CD4-positive, alpha-beta T cell treated with Interleukin-6 at 100 ng/mL for 8 hours (primary cell): ENCODE measurements at places on chromosomes 11 and 22.

- DNase-seq: no peak
These were observed 189.0 kb downstream of the DDX10 start for GRCh38 chr11:108853864-108854263.

DNA sequence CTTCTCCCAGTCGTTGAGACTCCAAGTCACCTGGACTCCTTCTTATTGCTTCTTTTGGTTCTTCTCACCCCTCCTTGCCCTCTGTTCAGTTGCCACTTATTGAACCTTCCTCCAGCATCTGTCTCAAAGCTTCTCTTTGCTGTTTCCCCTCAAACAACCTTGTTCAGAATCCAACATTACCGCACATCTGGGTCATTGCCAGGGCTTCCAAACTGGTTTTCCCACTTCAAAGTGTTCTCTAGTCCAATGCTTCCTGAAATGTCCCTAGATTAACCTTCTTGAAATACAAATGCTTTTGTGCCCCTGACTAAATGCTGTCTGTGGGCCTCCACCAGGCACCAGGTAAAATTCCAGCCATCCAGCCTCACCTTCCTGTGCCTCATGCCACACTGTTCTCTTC lies 100.8 kb upstream of the TTC12 start:
- DNase-seq: no peak

GRCh38 chr11:67372993-67373647 lies at the start of gene CLCF1:
Gene CLCF1 (minus strand): TSS chr11:67373598. CDS start chr11:67373539, 59 bp downstream.
- DNase-seq: no peak

DNA sequence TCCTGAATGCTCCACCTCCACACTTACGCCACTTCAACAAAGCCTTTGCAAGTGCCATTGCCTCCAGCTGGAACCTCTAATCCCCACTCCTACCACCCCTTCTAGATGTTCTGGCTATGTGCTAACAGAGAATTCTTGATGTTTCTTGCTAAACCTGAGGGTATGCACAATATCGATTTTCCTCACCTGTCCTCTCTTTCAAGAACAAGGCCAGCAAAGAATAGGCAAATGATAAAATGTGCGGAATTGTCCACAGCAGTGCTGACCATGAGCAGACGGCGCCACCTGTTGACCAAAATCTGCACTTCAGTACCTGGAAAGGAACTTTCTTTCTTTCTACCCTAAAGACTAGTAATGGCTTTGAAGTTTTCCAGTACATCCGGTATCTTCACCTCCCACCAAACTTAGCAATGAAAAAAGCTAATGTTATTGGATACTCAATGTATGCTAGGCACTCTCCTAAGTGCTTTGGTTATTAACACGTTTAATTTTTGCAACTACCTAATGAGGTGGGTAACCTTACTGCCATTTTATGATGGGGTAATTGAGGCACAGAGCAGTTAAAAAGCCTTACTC lies 3.4 kb downstream of the TIMM10 start:
- DNase-seq: peak; percentile 70

- DNase-seq: no peak
These were observed 271.2 kb upstream of the SYN3 start for GRCh38 chr22:33329398-33329797.

GRCh38 chr11:60261014-60261413 lies 18.1 kb upstream of the MS4A4E start:
- no peak for DNase-seq

GRCh38 chr11:123853038-123853437 lies 32.4 kb downstream of the TMEM225 start:
- DNase-seq: no peak

DNA sequence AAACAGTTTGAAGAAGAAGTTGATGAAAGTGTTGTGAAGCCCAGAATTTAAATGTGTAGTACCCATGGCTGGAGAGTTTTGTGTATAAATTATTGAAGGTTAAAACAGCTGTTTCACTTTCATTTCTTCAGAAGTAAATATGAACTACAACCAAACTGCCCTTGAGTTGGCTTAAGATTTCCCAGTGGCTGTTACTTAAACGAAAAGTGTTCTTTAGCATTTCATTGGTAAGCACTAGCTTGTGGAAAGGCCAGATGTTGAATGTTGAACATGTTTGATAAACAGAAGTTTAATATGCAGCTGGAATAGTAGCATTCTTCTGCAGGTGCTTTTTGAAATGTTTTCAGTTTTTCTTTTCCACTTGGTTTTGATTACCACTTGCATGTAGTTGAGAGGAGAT lies 83.2 kb upstream of the TNRC6B start:
- DNase-seq: no peak

- DNase-seq: peak; percentile 5
These were observed 63.6 kb downstream of the NFAM1 start for GRCh38 chr22:42368379-42369249.

DNA sequence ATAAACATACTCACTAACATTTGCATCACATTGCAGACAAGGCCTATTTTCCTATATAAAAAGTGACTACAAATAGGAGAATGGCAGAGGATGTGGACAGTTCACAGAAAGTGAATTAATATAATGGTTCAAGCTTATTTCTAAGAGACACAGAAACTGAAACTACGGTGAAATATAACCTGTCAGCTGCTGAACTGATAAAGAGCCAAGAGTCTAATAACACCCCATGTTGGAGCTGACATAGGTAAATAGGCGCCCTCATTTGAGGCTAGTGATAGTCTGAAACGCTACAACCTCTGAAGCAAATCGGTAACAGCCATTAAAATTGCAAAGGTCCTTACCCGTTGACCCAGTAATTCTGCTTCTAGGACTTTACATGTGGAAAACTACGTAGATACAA lies 14.0 kb downstream of the AP1B1 start:
- DNase-seq: no peak

DNA sequence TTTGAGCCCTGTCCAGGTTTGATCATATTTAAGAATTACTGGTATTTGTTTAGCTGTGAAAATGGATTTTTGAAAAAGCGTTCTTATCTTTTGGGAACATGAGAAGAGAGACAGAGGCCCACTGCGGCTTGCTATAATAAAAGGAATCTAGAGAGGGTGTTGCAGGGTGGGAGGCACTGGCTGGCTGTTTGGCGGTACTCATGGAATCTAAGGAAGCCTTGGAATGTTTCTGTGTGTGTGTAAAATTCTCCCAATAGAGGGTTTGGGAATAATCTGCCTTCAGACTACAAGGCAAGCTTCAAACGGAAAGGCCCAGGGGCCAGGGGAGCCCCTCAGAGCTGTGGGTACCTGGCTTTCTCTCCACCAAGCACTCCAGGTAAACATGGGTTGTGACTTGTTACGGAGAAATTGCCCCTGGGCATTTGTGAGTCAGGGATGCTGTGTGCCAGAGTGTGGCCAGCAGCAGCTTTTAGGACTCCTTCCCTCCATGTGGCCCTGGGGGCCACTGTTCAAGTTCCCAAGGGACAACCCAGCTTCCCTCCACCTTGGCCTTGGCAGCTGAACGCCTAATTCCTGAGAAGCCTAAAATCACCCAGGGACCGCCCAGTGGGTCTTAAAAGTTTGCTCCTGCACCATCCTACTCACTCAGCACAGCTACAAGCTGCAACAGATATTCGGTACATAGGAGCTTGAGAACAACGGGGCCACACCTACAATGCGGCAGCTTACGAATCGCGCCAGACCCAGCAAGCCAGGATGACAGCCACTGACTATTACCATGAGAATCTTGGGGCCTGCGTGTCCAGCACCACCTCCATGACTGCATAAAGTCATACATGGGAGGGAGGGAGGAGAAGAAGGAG lies 14.1 kb upstream of the SYT8 start:
- DNase-seq: no peak

DNA sequence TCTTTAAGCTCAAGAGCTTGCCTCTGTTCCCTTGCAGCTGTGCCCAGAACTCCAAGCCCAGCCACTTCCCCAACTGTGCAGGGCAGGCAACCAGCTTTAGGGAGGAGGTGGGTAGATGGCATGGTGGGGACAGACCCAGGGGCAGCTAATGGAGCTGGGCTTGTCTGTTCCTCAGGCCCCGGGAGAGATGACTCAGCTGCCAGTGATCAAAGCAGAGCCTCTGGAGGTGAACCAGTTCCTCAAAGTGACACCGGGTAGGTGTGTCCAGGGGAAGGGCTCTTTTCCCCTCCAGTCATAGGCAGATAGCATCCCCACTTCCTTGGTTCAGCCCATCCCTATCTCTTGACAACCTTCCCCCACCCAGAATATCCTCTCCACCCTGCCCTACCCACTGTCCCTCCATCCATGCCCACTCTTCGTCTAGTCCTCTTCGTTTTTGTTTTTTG lies 32.4 kb downstream of the CREB3L1 start:
- no peak for DNase-seq

DNA sequence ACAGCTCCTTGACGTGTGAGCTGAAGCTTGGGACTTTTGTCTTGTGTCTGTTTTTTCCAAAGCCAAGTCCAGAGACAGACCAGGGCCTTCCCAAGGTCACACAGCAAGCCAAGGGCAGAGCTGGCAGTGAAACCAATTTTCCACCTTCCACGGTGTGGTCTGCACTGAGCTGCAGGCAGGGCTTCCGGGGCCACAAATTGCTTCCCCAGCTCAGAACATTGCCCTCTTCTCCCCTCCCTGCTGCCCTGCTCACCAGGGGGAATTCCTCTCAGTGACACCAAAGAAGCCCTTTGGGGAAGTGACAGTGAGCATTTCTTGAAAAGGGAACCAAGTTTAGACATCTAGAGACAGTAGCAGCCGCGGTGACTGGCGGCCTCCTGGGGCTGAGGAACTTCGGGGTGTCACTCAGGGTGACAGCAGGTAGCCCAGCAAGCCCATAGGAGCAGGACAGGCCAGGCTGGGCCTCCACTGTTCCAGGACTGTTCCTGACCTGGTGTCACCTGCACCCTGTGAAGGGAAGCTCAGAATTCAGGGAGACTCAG lies 9.2 kb downstream of the FXYD2 start:
- DNase-seq: peak; percentile 79

- DNase-seq: peak; percentile 86
These were observed 14.6 kb upstream of the MIAT start for GRCh38 chr22:26642465-26643417.

DNA sequence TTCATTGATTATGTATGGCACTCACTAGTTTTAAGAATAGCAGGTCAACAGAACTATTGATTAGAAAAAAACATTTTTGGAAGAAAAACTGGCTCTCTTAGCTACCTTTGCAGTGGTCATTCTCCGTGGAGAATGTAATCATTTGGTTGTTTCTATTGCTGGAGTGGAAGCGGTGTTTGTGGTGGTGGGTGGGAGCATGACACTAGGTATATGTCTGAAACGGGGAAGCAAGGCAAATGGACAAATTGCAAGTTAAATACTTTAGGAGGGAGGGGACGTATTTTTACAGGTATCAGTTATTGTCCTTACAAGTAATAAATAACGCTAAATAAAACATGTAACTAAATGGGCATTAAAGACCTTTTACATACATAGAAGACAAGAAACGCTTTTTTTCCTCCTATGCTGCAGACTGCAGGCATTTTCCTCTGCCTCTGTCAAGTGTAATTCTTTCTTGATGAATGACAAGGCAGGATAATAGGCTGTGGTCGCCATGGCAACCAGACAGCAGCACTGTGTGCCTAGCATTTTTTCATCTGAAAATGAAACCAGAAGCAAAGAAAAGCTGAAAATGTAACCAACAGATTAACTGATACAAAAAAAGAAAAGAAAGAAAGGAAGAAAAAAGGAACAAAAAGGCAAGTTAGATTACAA lies 46.2 kb downstream of the BLID start:
- no peak for DNase-seq

DNA sequence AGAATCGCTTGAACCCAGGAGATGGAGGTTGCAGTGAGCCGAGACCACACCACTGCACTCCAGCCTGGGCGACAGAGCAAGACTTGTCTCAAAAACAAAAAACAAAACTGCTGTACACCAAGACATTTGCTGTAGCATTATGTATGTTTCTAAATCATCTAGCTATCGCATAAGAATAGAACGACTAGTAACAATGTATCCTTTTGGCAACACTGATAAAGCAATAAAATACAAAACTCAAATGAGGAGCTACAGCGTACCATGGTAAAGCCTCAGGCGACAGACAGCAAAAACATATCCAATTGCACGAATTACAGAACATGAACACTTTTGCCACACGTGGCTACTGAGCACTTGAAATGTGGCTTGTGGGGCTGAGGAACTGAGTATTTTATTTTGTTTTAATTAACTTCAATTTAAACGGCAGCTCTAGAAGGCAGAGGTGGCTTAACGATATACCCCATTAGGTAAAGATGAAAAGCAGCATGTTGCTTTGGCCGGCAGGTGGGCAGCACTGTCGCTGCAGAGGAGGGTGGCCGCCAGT lies 2.3 kb downstream of the TUBGCP6 start:
- no peak for DNase-seq

DNA sequence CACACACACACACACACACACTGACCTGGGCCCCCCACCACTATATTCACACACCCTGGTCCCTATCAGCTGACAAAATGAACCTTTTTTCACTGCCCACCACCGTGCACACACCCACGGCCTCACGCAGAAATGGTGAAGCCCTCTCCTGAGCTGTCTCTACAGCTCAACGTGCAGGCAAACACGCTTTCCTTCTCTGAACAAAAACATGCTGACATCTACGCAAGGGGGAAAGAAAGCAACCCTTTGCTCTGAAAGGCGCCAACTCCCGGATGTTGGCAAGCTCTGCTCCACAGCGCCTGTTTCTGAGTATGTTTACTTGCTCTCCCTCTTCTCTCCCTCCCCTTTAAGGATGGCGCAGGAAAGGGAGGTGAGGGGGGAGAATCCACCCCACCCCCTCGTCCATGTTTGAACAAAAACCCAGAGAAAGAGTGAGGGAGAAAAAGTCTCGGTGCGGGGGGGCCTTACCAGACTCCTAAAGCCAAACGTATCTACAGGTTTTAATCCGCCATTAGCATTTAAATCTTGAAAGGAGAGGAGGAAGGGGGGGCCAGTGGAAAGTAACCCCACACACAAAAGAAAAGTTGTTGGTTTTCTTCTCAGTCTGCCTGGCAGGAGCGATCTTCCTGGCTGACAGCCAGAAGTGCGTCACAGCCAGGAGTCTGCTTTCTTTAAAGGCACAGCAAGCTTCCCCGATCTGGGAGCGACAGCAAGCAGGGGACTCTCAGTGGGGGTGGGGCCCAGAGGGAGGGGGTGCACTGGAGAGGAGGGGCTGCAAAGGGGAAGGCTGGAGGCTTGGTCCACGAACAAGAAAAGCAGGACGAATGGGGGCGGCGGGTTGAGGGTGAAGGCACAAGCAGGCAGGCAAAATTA lies 39.6 kb downstream of the NUMA1 start:
- peak; percentile 76 for DNase-seq

- DNase-seq: no peak
These were observed 9.0 kb upstream of the MALAT1 start for GRCh38 chr11:65489706-65490320.

GRCh38 chr22:50583294-50583861 lies 729 bp upstream of the CHKB start:
- DNase-seq: no peak

GRCh38 chr22:19501897-19502447 lies 22.2 kb downstream of the CLDN5 start:
- DNase-seq: no peak

DNA sequence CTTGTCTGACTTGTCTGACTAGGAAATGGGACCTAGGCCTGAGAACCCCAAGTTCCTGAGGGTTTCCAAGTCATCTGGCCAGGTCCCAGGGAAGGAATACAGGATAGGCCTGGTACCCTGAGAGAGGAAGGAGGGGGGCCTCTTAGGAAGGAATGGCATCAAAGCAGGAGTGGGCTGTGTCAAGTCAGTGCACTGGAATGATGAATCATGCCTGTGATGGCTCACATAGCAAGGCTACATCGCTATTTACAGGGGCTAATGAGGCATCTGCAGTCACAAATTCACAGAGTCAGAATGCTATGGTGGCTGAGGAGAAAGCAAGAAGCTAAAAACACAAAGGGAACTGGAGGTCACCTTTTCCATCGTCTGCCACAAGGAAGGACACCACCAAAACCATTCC lies 247.3 kb downstream of the NXPE2 start:
- DNase-seq: no peak
